ENCODE measurements at places on chromosomes 7 and 10. TPM values are rescaled to one million over a fixed set of nuclear protein-coding genes. Genes with fewer than 3 reads are reported as not detected.

Gene PPP1R3C
- 125 TPM for polyA plus RNA-seq

Gene GJD4
- polyA plus RNA-seq, result 11.9 TPM

Gene SPDYE1
- 0.18 TPM for polyA plus RNA-seq

Gene SAP25
- polyA plus RNA-seq, result 1.5 TPM

Gene GATA3
- polyA plus RNA-seq, result 0.20 TPM

Gene GJC3
- polyA plus RNA-seq, result 0.42 TPM

GRCh38 chr10:26274391-26274790 is 57.8 kb downstream of the GAD2 start:
- peak; percentile 16 for DNase-seq

GRCh38 chr10:13105184-13105583 is 5.2 kb downstream of the OPTN start:
- DNase-seq, result no peak

- no peak for DNase-seq
These were observed 10.1 kb downstream of the ELFN1 start for GRCh38 chr7:1679966-1680730.

DNA sequence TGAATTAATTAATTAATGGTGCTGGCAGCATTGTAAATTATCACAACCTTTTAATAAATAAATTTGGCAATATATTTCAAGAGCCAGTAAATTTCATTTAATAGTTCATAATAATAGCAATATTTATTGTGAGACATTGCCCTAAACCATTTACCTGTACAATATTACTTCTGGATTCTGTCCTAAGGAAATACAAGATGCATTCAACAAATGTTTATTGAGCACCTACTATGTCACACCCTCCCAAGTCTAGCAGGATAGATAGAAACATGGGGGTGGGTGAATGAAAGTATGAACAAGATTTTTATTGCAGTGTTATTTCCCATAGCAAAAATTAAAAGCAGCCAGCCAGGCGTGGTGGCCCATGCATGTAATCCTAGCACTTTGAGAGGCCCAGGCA is 4.4 kb upstream of the HERC4 start:
- no peak for DNase-seq

- peak; percentile 81 for DNase-seq
These were observed 518 bp downstream of the WAPL start for GRCh38 chr10:86520871-86521677.

DNA sequence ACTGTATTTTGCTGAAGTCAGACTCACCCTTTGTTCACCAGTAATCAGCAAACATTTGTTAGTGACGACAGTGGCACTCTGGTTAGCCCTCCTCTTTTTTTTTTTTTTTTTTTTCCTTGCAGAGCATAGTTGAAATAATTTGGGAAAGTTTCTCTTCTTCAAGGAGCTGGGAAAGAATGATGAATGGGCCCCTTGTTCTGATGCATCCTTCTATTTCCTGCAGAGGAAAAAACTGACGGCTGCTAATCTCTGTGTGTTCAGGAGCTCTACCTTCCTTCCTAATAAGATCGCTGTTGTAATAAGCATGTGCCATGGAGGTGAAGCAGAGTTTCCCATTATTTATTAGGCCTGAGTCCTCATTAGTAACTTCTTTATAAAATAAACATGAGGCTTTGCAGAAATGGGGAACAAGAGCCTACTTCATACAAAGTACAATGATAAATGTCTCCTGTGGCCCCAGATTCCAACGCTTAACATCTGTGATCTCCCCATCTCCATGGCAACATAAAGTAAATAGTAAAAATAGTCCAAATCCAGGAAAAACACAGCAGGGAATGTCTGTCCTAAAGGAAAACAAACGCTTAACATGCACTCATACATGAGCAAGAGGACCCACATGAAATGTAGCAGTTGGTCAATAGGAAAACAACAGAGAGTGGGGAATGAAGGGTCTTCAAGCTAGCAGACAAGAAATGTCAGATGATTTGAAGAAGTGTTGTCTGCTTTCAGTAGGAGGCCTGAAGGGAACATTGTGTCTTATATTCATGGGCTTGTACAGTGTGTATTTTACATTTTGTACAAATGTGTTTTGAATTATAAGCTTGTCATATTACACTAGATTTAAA is 59.1 kb upstream of the CALD1 start:
- DNase-seq, result peak; percentile 93

DNA sequence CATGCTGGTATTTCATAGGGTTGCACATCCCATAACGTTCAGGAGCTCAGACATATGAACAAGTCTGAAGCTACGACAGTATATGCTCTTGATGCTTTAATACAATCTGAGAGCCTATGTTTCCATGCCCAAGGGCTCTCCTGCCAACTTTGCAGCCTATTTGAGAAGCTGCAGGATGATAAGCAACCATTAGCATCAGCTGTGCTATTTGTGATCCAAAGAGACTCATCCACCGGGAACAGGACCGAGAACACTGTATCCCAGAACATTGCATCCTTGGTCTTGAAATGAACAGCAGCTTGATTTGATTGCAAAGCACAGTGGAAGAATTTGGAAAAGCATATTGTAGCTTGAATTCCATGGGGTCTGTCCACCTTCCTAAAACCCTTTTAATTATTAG is 156.2 kb upstream of the PTER start:
- DNase-seq, result no peak

- no peak for DNase-seq
These were observed 397.1 kb upstream of the POT1 start for GRCh38 chr7:125326666-125327255.

- no peak for DNase-seq
These were observed 578.5 kb downstream of the SDK1 start for GRCh38 chr7:3879355-3880075.

DNA sequence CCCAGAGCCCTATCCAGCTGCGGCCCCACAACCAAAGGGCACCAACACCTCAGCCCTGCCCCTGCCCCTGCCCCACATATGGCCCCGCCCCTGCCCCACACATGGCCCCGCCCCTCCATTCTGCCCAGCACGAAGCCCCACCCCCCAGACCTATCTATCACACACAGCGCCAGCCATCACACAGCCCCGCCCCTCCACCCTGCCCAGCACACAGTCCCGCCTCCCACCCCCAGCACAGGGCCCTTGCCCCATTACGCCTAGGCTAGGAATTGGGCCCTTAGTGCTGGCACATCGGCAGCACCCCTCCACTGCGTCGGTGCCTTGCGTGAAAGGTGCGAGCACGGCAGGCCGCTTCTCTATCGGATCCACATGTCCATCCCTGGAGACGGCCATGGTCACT is 126.8 kb downstream of the MAD1L1 start:
- no peak for DNase-seq

- peak; percentile 48 for DNase-seq
These were observed 36.3 kb downstream of the DRGX start for GRCh38 chr10:49359349-49360270.

- no peak for DNase-seq
These were observed 52.0 kb downstream of the PTEN start for GRCh38 chr10:87915406-87915805.

DNA sequence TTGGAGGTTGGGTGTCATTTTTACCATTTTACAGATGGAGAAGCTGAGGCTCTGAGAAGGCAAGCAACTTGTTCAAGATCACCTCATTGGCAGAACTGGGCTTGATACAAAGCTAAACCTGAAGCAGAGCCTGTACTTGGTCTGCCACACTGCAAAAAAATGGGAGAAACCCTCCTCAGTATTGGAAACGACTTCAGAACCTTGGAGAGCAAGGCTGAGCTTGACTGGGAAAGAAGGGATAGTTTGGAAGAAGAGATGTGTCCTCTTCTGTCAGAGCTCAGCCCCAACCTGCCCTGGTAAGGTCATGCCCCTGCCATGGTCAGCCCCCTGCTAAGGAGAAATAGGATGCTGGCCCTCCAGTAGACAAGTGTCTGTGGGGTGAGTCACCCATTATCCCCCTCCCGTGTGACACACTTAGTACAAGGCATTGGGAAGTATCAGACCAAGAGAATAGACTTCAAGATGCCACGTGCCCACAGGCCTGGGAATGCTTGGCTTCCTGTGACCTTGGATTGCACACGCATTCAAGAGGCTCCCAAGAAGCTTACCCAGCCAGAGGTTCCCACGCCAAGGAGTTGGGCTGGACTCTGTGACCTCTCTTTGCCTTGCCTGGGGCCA is 56.2 kb upstream of the SMNDC1 start:
- no peak for DNase-seq

DNA sequence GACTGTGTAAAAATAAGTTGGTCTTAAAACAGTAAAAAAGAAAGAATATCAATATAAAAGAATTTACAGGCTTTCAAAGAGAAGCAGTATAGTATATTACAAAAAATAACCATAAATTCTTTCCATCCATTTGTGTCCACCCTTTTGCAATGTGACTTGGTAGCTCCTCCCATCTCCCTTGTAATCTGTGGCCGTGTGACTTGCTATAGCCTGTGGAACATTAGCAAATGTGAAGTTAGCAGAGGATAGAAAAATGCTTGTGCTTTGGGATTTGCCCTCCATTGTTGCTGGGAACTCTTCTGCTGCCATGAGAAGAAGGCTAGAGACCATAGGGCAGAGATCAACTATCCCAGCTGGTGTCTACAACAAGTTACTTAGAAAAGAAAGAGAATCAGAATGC is 30.2 kb downstream of the KLHL7 start:
- DNase-seq, result no peak

- no peak for DNase-seq
These were observed 2.1 kb downstream of the CTBP2 start for GRCh38 chr10:125158275-125158600.

GRCh38 chr7:99563650-99564049 is 5.2 kb downstream of the ZNF655 start:
- no peak for DNase-seq

DNA sequence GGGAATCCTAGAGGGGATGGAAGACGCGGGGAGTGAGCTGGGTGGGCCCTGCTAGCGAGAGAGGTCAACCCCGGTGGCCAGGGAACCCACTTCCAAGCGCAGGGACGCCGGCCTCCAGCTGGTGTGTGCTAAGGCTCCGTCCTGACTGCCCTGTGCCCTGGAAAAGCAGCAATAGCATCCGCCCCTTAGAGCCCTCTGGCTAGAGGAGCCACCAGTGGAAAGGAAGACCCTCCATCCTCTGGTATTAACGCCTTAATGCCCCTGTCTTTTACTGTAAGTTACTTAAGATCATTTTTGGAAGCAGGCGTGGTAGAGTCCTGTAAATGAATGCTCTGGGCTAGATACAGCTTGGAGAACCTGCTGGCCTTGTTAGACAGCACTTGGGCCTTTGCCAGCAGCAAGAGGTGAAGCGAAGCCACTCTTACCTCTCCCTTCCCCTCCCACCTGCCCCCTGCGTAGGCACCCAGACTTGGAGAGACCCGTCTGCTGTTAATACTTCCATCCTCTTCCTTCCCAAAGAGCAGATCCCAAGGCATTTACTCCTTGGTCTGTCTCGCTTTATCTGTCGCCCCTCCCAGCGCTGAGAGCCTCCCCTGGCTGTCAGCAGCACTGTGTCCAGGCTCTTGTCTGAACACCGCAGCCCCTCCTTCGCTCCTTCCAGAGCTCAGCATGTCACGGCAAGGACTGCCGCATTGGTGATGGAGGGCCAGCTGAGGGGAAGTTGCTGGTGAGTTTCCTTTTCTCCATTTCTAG is 4.6 kb downstream of the REPIN1 start:
- no peak for DNase-seq

DNA sequence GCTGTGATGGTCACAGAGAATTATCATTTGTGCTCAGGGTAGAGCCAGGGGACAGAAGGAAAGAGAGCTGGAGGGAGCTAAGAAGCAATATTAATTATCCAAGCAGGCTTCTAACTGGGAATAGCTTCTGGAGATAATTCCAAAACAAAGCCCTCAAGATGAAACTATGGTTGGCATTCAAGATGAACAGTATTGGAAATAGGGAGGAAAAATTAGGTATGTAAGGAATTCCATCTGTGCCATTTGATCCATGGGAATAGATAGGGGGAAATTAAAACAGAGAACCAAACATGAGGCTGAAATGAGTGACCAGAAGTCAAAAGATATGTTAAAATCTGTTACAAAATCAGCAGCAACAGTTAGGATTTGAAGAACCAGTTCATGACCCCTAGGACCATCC is 75.3 kb downstream of the NDUFB2 start:
- DNase-seq, result no peak

DNA sequence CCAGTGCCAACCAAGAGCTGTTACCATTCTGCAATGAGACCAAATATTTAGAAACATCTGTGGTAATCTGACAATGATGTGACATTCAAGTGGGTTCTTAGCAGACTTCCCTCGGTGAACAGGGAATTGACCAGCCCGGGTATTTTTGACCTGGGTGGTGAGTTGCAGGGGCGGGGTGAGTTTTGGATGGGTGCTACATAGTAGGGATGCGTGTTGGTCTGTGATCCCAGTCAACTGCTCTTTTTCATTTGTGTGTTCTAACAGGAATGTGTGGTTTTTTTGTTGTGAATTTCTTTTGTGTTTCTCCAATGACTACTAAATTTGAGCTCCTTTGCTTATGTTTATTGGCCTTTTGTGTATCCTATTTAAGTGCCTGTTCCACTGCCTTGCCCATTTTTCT is 273.6 kb upstream of the HABP2 start:
- DNase-seq, result no peak

- DNase-seq, result peak; percentile 37
These were observed 90.0 kb downstream of the FOXP2 start for GRCh38 chr7:114504586-114504985.

DNA sequence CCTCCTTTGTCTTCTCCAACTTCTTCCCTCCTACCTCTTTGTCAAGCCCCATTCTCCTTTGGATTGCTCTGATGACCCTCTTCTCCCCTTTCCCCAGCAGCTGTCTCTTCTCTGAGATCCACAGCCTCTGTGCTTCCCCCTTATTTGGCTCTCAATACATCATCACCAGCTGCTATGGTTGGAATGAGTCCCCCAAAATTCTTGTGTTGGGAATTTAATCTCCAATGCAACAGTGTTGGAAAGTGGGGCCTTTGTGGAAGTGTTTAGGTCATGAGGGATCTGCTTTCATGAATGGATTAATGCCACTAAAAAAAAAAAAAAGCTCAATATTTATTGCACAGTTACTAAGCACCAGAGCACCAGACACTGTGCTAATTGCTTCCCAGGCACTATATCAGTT is 39.2 kb upstream of the FRMD4A start:
- peak; percentile 89 for DNase-seq

- peak; percentile 76 for DNase-seq
These were observed 4.2 kb upstream of the HOXA10 start for GRCh38 chr7:27178366-27178765.

DNA sequence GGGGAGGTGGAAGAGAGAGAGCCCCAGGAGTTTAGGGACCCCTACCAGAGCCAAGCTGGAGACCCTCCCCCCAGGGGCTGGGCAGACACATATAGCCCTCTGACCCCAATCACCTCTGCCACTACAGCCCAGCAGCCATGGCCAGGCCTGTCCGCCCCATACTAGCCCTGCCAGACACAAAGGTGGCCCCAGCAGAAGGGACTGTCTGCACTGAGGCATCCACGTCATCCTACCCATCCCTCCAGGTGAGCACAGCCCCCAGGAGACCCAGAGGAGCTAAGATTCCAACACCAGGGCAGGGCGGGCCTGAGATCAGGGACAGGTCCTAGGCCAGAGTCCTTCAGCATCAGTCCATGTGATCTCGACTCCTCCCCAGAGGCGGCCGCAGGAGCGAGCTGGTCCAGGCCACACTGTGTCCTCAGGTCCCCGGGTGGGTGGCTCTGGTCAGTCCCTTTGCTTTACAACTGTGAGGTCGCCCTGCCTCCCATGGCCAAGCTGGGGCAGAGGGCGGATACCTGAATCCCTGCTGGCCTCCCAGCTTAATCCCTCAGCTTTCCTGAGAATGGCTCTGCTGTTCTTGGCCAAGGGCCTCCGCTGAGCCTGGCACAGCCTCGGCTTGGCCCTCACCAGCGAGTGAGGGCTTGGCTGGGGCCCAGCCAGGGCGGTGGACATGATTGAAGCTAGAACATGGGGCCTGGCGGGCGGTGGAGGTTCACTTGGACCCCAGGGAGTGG is 14.3 kb upstream of the ELN start:
- DNase-seq, result peak; percentile 72

- no peak for DNase-seq
These were observed 80.1 kb upstream of the EMX2 start for GRCh38 chr10:117462424-117462792.
